ENCODE measurements at places on chromosomes 16 and 17.

- DNase-seq = no peak
Measured at GRCh38 chr17:70310221-70310672, 140.9 kb downstream of the KCNJ2 start.

DNA sequence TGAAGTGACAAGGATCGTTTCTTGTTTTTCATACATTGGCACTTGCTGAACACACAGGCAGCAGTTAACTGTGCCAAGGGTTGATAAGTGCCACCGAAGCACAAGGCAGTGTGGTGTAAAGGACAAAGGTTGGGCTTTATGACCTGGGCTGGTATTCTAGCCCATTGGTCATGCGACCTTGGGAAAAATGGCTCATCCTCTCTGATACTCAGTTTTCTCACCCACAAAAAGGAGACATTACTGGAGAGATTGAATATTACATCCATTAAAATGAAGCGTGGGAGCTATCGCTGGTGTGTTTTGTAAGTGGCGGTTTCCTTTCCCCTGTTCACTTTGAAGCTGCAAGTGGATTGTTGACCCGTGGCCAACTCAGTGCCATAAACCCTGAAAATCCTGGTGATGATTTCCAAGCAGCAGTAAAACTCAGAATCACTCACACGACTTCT, 216.9 kb downstream of the HAPSTR1 start:
- no peak for DNase-seq

- DNase-seq = no peak
Measured at GRCh38 chr16:10951026-10951425, 6.7 kb downstream of the CLEC16A start.

- DNase-seq = no peak
Measured at GRCh38 chr17:80832266-80832676, 159.4 kb upstream of the CHMP6 start.

DNA sequence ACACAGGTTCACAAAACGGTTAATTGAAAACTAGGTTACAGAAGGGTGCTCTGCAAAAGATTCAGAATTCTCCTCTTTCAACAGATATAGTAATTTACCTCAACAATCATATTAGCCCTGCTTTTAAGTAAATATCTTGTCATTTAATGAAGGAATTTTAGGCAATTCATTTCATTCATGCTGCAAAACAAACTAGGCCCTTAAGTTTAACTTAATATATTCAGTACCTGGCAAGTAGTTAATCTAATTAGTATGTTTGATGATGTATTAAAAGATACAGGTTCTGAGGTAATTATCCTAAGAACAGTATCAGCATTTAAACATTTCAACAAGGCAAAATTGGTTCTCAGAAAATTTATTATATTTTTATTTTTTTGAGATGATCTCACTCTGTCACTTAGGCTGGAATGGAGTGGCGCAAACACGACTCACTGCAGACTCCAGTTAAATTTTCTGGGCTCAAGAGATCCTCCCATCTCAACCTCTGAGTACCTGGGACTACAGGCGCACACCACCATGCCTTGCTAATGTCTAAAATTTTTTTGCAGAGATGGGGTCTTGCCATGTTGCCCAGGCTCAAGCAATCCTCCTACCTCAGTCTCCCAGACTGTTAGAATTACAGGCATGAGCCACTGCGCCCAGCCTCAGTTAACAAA, 44.9 kb downstream of the SMURF2 start:
- no peak for DNase-seq

- DNase-seq = no peak
Measured at GRCh38 chr16:27447301-27447700, 45.3 kb downstream of the IL21R start.

DNA sequence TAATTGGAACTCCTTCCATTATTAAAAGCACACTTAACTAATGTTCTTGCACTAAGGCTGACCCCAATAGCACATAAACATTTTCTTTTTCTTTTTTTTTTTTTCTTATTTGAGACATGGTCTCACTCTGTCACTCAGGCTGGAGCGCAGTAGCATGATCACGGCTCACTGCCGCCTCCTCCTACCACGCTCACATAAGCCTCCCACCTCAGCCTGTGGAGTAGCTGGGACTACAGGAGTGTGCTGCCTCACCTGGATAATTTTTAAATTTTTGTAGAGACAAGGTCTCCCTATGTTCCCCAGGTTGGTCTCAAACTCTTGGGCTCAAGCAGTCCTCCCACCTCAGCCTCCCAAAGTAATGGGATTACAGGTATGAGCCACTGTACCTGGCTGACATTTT, 1.2 kb upstream of the ZNF652 start:
- DNase-seq = no peak

Data from activated CD4-positive, CD25-positive, alpha-beta regulatory T cell treated with anti-CD3 and anti-CD28 coated beads, Interleukin-2, amount 50 U/mL, for 16 hours (primary cell).